Thoracic aorta endothelial cell (primary cell): ENCODE measurements at places on chromosomes 6 and 20. TPM values are rescaled to one million over a fixed set of nuclear protein-coding genes. Genes with fewer than 3 reads are reported as not detected.

Gene KCNB1
- under 0.01 TPM in 1 of 2 replicates, not detected in the other for total RNA-seq

Gene MCHR2
- not detected in 2 replicates for total RNA-seq

Gene LPA
- not detected in 2 replicates for total RNA-seq

Gene RIPPLY2
- total RNA-seq: not detected in 2 replicates

Gene DDO
- total RNA-seq: 0.36 TPM in 1 of 2 replicates, not detected in the other

Gene DSP
- under 0.01 and 0.22 TPM in 2 replicates for total RNA-seq

Gene TPMT
- 16.8 and 18.1 TPM in 2 replicates for total RNA-seq
